ENCODE measurements at places on chromosomes 1 and 21.

GRCh38 chr1:177289532-177289931 lies 118.8 kb downstream of the BRINP2 start:
- DNase-seq: no peak

- DNase-seq: no peak
Observed at GRCh38 chr1:198830412-198830811, 191.6 kb downstream of the PTPRC start.

- DNase-seq: no peak
Observed at GRCh38 chr1:15883326-15883725, 35.8 kb downstream of the SPEN start.

DNA sequence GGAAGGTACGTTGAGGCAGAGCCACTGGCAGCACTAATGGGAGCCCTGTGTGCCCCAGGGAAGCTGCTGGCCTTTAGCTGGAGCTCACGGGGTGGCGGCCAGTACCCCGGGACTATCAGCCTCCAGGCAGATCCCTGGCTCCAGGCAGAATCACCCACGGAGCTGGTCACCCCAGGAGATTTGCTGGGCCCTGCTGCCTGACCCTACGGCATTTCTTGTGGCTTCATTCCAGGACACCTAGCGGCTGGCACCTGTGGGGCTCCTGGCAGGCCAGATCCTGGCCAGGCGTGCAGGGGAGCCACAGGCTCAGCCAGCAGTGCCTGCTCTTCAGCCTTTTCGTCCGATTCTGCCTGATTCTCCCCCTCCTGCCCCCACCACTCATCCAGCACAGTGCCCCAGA lies 7.1 kb downstream of the PADI1 start:
- DNase-seq: no peak

GRCh38 chr1:67489643-67490042 lies 59.4 kb upstream of the SERBP1 start:
- no peak for DNase-seq

DNA sequence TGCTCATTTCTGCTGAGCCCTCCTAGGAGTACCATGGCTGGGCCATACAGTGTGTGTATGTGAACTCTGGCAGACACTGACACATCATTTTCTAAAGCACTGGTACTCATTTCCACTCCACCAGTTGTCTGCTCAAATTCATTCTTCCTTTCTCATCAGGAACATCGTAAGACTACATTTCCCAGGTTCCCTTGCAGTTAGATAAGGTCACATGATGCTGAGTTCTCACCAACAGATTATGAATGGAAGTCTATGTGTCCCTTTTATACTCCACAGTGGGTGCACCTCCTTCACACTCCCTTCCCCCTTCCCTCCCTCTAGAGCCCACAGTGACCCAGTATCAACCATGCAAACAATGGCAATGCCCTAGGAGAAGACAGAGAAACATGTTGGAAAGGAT lies 38.3 kb upstream of the PAX7 start:
- DNase-seq: no peak

GRCh38 chr1:56036479-56036878 lies 542.9 kb downstream of the PLPP3 start:
- DNase-seq: no peak

GRCh38 chr1:24893431-24893830 lies 36.6 kb downstream of the RUNX3 start:
- DNase-seq: no peak

DNA sequence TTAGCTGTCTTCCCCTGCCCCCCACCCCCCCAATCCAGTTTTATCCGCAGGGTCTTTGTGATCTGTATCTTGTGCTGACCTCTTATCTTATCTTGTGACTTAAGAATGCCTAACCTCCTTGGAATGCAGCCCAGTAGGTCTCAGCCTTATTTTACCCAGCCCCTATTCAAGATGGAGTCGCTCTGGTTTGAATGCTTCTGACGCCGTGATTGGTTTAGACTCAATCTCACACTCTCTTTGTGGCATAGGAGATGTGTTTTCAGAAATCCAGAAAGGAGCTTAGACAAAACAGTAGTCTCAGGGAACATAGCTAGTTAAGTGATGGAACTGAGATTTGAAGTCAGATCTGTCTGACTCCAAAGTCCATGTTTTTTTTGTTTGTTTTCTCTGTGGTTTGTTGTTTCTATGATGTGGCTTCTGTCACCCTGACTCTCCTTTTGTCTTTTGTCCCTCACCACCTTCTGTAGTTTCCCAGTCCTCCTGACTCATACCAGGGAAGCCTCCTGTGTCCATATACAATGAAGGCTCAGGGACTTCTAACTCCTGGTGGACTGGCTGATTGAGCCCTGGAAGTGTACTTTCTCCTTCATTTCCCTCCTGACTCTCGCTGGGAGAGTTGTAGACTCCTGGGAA lies 18.1 kb upstream of the USP24 start:
- no peak for DNase-seq

DNA sequence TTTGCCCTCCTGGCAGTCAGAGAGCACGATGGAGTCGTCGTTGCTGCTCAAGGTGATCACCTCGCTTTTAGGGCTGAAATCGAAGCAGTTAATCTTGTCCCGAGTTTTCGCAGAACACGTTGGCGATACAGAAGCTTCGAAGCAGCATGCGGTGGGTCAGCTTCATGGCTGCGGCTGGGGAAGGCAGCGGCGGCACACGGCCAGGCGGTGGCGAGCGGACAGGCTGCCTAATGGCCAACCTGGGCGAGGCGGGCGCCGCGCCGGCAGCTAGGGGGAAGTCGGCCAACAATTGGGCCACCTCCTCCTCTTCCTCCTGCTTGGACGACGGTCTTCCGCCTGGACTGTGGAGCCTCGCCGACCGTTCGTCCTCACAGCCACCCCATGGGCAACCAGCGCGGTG lies 34.8 kb downstream of the CDC7 start:
- DNase-seq: no peak

- no peak for DNase-seq
Observed at GRCh38 chr1:174724219-174724618, 275.5 kb upstream of the CACYBP start.

DNA sequence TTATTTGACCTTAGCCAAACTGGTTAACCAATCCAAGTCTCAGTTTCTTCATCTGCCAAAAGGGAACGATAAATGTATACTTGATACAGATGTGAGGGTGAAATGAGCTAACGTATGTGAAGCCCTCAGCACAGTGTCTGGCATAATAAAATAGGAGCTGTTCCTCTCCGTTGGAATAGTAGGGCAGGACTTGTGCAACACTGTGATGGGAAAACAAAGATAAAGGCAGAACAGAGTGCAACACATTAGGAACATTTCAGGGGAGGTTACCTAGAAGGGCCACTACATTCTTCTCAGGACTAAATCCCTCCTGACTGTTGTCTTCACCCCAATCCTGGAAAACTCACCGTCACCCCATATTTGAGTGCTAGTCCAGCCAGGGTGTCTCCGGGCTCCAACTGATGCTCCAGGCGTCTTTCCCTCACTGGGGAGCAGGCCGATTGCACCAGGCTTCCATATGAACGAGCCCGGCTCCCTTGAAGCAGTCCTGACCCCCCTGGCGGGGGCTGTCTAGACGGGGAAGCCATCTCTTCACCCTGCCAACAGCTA lies 896 bp downstream of the LYSMD1 start:
- DNase-seq: no peak

DNA sequence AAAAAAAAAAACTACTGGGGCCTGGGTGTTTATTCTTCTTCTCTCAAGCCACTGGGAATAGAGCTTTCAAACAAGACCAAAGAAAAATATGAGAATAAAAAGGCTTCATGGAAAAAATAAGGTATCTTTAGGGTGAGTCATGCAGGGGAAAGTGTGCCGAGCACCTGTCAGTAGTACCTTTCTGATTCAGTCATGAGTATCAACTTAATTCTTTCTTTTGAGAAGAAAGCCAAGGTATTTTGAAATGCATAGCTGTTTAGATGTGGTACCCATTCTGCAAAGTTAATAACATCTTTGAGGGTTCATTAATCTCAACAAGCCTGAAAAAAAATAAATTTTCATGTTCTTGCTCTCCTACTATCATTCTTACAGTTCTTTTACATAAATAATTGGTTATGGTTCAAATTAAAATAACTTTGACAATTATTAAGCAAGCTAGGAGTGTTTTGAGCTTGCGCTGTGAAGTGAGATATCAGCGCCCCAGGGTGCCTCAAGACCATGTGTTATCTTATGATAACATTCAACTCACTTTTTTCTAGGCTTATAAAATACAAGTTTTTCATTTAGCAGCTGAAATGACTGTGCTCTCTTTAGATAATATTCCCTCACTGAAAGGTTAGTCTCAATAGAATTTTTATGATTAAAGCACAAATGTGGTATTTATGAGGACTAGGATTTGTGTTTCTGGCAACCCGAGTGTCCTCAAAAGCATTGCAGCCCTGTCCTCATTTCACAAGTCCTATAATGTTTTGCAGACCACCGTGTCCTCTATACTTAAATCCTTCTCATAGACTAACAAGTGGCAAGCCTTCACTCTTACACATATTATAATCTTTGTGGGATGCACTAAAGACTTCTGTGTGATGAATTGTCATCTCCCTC lies 138.6 kb downstream of the SLC44A5 start:
- DNase-seq: no peak

- DNase-seq: peak; percentile 10
Observed at GRCh38 chr1:8516793-8517556, 199.1 kb downstream of the SLC45A1 start.

GRCh38 chr1:81525085-81525484 lies 275.6 kb upstream of the ADGRL2 start:
- no peak for DNase-seq

DNA sequence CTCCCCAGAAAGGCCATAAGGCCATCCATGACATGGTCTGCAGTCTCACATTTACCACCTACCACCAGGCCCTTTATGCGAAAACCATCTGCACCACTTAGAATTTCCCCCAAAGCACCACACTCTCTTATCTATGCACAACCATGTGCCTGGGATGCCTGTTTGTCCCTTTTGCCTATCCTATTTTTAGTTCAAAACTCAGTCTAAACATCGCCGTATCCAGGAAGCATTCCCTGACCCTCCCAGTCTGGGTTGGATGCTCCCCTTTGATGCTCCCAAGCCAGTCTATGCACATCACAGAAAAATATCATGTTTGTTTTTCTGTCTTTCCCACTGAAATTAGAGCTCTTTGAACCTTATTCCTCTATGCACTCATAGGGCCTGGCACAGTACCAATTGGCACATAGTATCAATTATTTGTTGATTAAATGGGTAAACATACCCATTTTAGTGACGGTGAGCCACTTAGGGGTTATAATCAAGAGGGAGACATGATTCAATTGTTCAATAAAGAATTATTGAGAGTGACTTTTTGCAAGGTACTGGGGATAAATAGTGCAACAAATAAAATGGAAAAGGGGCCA lies 6.7 kb downstream of the MPL start:
- no peak for DNase-seq

GRCh38 chr1:198177546-198177945 lies 20.7 kb downstream of the NEK7 start:
- no peak for DNase-seq

- DNase-seq: no peak
Observed at GRCh38 chr1:180611016-180611930, 20.5 kb upstream of the XPR1 start.

GRCh38 chr1:183733715-183734114 lies 71.2 kb upstream of the RGL1 start:
- no peak for DNase-seq

DNA sequence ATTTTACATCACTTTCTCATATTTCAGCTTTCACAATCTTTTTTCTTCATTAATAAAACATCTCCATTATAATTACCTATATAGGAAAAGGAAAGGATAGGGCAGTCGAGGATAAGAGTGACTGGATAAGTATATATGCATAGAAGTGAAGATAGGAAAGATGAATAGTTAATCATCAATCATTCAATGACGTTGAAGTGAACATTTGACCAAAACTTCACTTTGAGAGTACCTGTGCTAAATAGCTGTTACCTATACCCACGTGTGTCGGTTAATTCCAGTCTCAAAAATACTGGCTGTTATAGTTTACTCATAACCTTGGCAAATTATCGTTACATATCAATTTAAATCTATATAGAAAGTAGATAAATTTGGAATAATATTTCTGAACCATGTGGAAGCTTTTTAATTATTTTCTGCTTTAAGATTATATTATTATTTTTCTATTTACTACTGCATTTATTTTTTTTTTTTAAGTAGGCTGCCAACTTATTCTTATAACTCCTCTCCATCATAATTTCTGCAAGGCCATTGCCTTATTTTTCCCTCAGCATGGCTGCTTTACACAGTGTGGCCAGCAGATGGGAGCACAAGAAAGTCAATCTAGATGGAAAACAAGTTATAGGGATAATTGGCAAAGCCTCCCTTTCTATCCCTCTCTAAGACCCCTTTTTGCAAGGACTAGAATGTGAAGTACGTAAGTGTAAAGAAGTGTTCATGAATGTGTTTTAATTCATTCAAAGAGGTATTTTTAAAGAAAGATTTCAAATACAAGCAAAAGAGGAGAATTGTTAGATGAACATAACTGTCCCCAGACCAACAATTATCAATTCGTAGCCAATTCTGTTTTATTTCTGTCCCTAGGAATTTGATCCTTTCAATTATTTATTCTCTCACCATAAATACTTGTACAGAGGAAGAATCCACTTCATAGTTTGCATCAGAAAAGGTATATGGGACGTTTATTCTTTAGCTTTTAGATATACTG lies 290.4 kb downstream of the KCNT2 start:
- DNase-seq: no peak

DNA sequence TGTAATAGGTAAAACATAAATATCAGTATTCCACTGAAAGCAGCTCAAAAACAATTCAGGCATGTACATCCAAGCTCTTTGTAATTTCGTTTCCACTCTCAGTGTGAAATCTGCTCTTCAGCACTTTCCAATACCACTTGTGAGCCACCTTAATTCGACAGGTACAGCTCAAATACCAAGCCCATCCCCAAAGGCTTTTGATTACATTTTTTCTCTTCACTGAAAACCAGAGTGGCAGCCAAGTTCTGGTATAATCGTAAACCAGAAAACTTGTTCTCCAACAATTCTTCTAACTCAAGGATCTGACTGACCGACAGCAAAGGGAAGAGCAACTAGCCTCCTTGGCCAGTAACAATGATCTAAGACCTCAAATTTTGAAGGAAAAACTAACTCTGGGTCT lies 36.8 kb downstream of the FBXO42 start:
- DNase-seq: no peak

DNA sequence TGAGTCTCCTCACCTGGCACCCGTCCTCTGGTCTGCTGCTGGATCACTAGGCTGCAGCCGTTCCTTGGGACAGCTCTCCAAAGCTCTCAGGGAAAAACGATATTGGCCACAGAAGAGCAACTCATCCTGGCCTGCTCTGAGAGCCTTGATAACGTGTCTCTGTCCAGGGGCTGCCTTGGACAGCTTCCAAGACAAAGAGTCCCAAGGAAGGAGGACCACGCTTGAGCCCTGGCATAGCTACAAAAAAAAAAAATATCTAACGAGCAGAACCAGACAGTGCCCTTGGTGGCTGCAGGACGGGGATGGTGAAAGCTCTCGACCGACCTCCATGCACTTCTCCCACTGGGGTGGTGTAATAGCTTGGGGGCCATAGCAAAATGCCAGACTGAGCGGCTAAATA lies 589.6 kb downstream of the NPHP4 start:
- no peak for DNase-seq

DNA sequence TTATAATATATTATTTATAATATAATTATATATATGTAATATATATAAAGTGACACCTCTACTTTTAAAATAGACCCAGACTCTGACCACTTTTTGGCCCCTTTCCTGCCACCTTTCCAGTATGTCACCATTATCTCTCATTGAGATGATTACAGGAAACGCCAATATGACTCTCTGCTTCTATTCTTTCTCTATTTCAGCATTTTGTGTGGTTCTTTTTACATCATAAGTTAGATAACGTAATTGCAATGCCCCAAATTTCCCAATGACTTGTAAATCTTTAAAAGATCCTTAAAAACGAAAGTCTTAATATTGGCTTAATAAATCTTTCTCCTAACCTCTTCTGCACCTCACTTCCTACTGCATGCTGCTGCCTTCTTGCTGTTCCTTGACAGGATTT lies 8.1 kb upstream of the GBP5 start:
- DNase-seq: no peak
